ENCODE measurements at places on chromosomes 1 and 21. TPM values are rescaled to one million over a fixed set of nuclear protein-coding genes. Genes with fewer than 3 reads are reported as not detected.

- peak; percentile 74 for DNase-seq
Measured at GRCh38 chr1:67850151-67850551, 16.9 kb upstream of the GNG12 start.

Gene CRNN
- not detected for total RNA-seq

Gene L1TD1
- not detected for total RNA-seq

GRCh38 chr1:109818988-109819764 lies 55.5 kb upstream of the EPS8L3 start:
- DNase-seq, result no peak

DNA sequence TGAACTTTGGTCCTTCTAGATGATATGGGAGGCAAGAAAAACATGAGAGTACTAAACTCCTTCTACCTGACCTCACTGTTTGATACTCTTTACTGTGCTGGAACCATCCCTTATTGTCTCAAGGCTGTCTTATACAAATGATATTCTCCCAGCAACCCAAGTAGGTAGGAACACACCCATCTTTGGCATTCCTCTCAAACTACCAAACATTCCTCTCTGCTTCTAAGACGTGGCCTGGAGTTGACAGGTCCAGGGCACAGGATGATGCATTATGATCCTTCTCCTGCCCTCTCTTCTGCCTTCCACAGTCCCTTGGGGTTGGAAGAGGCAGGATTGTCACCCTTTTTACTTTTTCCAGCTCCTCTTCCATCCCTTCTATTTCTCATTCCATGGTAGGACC lies 90.5 kb downstream of the SPATA17 start:
- DNase-seq, result peak; percentile 90

DNA sequence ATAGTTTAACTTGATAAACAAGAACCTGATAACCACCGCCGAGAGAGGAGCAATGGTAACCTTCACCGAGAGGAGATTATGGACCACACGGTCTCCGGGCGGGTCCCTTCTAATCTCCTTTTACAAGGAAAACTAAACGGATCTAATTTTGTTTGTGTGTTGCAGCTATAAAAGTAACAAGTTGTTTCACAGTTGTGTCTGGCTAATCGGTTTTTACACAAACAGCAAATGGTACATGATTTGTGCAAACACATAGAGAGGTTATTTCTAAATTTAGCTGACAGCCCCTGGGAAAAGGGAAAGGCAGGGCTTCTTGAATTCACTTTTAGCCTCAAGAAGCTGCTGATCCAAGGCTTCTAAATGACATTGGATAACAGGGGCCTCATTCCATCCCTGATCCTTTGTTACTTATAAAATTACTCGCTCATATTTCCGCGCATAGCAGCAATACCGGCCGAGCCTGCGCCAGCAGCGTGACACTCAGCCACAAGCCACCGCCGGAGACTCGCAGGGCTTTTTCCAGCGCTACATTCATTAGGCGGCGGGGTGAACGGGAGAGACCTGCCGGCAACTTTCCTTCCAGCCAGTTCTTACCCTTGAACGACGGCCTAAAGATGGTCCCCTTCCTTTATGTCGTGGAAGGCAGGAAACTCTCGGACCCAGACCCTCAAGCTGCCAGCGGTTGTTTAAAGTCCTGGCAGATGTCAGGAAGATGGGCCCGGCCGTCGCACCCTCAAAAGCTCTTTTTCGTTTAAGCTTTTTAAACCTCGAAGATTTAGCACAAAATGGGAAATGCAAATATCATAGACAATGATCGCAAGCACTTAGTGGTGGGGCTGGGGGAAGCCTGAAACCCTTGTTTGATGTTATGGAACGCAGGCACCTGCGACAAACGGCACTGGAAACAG lies 4.4 kb downstream of the FOXD3 start:
- no peak for DNase-seq

DNA sequence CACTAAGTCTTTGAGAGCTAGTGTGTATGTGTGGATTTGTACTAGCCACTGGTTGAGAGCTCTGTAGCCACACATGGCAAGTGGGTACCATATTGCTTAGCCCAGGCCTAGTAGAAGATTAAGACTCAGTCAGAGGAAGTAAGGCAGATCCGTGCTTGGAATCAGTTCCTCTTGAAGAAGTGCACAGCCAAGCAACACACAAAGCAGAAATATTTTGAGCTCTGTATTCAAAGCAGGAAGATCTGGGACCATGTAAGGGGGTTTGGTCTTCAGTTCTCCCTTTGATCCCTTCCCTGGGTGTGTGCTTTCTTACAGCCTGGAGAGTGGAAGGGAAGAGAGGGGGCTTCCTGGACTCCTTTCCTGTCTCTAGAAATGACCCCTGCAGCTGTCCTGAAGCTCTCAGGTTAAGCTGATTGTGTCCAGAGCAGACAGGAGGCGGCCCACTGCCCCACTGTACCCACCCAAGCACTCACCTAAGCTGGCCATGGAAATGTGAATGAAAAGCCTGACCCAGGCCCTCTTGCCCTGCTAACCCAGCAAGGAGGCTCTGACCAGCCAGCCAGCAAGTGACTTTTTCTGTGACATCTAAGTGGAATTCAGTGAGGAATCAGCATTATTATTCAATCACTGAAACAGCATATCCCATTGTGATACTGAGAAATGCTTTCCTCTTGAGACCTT lies 3.6 kb downstream of the ETS2 start:
- DNase-seq, result no peak

GRCh38 chr1:4726620-4727341 lies 72.4 kb downstream of the AJAP1 start:
- no peak for DNase-seq

Gene RNU1-3
- not detected for total RNA-seq

DNA sequence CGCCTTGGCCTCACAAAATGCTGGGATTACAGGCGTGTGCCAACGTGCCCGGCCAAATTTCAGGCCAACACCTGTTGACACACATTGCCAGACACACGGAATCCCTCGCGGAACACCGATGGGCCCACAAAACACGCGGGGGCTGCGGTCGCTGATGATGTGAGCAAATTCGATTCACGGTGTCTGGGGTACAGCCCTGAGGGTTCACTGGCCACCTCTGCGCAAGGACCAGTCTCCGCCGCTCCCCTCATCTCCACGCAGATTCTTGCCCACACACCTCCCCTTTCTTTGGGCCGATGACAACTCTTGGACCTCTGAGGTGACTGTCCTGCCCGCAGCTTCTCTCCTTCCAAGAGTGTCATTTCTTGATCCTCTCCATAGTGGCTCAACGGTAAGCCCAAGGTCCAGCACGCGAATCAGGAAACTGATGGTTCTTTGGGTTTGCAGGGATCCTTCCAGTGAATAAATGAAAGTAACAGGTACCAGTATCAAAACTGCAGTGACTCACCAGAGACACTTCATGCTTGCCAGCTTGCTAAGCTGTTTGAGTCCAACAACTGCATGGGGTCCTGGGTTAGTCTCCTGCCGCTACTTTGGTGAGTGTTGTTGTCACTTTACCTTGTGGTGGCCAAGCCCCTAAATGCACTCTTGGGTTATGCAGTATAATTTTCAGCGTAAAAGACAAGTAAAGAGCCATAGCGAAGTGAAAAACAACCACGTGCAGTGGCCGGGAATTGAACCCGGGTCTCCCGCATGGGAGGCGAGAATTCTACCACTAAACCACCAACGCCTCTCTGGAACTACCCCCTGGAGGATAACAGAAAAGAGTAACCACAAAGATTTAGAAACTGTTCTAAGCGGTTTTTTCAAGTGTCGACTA lies 11.0 kb upstream of the RNU1-3 start:
- DNase-seq, result peak; percentile 27

Gene RHBG
- total RNA-seq, result not detected

Gene ALX3
- not detected for total RNA-seq

DNA sequence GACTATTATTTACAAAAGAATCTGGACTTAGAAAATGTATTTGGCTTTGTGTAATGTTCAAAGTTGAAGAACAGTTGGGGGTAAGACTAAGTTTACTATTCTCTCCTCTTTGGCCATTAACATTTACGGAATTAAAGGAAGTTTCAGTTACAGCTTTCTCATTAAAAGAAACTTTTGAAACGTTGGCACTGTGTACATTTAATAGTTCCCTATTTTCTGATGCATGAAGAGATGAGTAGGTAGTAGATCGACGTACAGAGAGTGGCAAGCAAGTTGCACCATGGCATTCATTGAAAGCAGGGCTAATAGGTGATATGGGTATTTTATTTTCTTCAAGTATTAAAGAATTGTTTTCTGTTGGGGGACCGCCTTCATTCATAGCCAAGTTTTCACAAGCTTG lies 3.2 kb downstream of the ASPM start:
- no peak for DNase-seq

DNA sequence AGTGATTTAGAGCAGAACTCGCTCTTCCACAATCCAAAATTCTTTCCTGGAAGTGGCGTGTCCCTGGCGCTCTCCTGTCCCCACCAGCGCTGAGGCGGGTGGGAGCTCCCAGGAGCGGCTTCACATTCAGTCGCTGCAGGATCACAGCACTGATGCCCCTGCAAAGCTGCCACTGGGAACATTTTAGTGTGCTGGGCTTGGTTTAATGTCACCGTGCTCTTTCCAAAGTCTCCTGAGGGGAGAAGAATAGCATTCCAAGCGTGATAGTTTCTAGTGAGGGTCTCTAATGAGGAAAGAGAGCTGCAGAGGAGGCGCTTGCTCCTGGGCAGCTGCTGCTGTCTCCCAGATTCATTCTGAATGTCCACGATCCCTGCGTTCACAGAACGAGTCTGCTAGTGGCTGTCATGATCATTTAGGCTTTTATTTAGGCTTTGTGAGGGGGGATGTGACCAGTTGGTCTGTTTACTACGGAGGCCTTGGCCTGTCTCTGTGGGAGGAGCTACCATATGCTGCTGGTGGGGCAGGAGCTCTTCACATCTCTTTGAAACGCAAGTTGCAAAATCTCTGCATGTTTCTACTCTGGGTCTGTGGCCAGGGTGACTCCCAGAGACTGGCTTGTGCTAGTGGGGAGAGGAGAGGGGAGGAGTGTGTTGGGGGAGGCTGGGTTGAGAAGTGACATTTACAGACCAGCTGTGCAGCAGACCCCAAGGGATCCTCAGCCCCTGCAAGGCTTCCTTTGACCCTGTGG lies 23.4 kb downstream of the OLFML3 start:
- DNase-seq, result no peak

GRCh38 chr1:10070206-10070605 lies 37.4 kb downstream of the UBE4B start:
- no peak for DNase-seq

Gene DNASE2B
- not detected for total RNA-seq

- DNase-seq, result no peak
Measured at GRCh38 chr1:53460666-53461322, 1.6 kb downstream of the DMRTB1 start.

Gene OLIG1
- 1.7 TPM for total RNA-seq

- no peak for DNase-seq
Measured at GRCh38 chr1:3640121-3640837, 9.6 kb downstream of the WRAP73 start.

DNA sequence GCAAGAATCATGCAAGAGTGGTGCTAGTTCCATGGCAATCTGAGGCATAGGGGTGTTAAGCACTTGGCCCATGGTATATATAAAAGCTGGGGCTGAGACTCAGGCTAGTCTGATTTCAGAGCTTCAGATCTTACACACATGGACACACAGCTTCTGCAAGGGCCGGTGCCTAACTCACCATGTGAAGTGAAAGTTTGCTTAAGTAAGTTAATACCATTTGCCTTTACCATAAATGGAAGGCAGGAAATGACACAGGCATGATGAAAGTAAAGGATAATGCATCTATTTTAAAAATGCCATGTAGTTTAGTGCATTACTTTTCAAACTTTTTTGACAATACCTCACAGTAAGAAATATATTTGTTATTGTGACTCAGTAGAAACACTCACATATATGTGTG lies 122.6 kb downstream of the KCNJ6 start:
- DNase-seq, result no peak

GRCh38 chr1:46341222-46342083 lies 846 bp downstream of the NSUN4 start:
- no peak for DNase-seq

Gene CASQ2
- total RNA-seq, result not detected

DNA sequence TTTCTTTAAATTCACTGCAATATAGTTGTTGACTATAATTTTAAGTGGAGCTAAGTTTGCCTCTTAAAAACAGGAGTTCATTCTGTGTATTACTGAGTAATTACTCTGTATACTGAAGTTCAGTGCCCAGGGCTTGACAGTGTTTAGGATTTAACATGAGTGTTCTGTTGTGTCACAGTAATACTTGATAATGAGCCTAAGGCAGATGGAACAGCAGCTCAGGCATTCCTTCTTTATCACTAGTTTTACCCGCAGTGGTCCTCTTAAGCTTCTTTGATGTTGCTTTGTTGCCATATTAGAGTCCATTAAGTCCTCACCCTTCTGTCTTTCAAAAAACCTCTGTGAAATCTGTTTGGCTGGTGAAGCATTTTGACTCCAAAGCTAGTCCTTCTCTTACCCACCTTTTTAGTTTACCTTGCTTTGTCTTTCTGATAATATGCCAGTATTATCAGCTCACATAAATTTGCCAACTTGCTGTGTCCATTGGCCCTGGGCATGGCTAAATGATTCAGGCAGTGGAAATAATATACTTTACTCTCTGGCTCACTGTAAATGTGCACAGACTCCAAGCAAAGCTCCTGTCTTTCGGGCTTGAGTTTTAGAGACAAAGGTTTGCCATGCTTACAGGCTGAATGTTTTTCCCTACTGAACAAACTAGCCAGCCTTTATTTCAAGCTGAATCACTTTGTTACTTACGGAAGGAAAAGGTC lies 17.7 kb downstream of the HIPK1 start:
- DNase-seq, result no peak

Gene LDLRAD1
- total RNA-seq, result not detected

Gene BMP8A
- total RNA-seq, result not detected

GRCh38 chr1:209768354-209768774 lies 12.5 kb downstream of the TRAF3IP3 start:
- no peak for DNase-seq

DNA sequence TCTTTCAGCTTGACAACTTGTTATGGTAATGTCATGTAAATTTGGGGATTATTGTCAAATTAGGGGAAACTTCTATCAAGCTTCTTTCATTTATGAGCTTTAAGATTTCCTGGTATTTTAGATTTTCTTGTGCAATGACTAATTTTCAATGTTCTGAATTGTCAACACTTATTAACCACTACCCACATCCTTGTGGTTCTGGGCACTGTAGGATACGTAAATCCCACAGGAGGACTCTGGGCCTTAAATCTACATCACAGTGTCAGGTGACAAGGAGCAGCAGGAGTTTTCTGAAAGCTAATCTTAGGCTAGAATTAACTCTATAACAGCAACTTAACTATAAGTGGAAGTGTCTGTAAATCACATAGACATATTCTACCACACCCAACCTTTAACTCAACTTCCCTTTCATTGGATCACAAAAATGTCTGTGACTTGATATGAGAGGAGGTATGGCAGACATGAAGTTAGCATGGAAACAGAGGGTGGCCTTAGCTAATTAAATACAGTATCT lies 397.7 kb downstream of the HLX start:
- DNase-seq, result no peak

- DNase-seq, result no peak
Measured at GRCh38 chr1:87735750-87736149, 407.1 kb downstream of the LMO4 start.

GRCh38 chr1:190708418-190709057 lies 230.9 kb upstream of the BRINP3 start:
- no peak for DNase-seq

All from Caki2 (cell line).